GM23248 (cell line): ENCODE measurements at places on chromosomes 3 and 15.

DNA sequence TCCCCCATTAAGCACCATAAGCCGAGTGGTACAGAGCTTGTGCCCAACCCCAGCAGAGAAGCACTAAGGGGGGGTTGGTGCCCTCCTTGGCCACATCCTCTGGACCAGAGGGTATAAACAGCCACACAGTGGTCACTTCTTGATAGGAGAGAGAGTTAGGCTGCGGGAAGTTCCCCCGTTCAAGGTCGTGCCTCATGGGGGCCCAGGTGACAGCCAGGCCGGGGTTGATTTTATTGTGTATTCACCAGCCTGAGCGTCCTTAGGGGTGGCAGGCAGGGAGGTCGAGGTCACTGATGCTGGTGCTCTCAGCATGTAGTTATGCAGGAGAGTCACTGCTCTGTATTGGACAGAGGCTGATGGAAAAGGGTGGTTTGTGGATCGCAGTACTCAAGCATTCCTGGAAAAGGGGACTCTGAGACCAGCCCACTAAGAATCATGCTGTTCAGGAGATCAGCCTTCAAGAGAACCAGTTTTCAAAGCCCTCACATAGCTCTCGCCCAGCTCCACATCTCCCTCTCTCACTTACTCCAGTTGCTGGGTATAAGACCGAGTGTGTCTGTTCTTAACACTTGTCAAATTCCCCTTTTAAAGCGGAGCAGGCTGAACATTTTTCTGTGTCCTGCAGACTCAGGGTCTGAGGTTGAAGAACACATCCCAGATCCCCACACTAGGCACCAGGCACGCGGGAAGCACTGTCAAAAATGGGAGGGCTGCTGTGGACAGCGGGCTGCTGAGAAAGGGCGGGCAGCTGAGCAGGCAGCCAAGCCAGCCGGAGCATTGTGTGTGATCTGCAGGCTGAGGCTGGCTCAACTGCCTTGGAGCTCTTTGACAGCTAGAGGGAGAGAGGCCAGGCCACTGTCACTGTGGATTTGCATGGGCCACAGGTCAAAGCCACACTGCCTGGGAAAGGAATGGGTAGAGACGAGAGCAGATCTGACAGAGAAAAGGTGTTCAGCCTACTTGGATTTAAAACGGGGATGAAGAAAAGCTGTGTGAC is 279.3 kb upstream of the LRRFIP2 start:
- peaks cover 76% of the 10 kb centered on the region for H3K27me3 ChIP-seq
- H3K4me1 ChIP-seq, result no peaks in the 10 kb centered on the region
- no peak overlapping the region for H3K4me3 ChIP-seq
- H3K27ac ChIP-seq, result no peak overlapping the region
- H3K36me3 ChIP-seq, result no peaks in the 10 kb centered on the region

DNA sequence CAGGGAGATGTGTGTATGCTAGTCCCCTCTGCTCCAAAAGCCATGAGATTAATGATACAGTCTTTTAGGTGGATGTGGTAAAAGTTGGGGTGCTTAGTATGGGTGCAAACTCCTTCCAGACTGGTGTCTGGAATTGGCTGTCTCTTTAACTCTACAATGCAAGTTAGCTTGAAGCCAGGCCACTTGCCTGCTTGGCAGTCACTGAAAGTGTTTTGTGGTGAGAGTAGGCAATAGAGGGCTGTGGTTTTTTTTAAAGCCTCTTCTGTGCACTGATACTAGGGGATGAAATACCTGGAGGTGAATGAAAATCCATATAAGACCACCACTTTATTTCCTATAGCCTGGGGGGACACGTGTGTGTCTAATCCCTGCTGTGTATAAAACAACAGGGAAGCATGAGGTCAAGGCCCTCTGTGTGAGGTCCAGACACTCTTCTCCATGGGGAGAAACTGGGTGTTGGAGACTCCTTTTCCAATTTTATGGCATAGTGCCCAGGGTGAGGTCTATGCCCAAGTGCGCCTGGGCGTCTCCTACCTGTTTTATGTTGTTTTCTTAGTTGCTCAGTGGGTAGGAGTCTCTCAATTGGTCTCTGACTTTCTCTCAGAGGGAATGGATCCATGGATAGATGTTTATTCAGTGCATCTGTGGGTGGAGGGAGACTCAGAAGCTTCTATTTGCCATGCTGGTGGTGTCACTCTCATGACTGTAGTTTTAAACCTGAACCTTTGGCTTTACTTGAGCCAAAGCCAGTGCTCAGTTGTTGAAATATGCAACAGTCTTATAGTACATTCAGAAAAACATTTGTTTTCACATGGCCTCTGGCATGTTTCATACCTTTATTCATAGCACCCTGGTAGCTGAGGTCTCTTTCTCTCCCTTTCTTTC is 327.8 kb upstream of the ATP11B start:
- H3K27ac ChIP-seq, result no peak overlapping the region
- no peak for DNase-seq
- no peak overlapping the region for H3K4me3 ChIP-seq
- H3K36me3 ChIP-seq, result no peaks in the 10 kb centered on the region

GRCh38 chr3:196969134-196969659 is 564 bp upstream of the PIGZ start:
- peak overlapping the region; percentile 90 for H3K4me3 ChIP-seq
- H3K27me3 ChIP-seq, result no peaks in the 10 kb centered on the region

DNA sequence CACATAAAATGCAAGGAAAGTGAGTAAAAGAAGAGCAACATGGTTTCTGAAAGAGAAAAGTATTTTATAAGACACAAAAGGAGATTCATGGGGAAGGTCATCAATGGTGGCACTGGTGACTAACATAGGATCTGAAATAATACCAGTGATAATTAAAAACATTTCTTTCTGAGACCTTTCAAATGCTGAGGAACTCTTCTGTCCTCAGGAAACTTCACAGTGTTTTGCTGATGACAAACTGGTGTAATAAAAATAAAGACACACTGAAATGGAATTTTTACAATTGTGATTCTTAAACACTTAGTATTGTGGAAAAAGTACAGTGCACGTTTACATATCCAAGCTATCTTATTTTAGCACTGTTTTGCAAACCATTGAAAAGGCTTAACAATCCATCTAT is 80.4 kb upstream of the ZBTB20 start:
- H3K36me3 ChIP-seq, result no peaks in the 10 kb centered on the region
- H3K4me1 ChIP-seq, result peaks cover 27% of the 10 kb centered on the region
- peak overlapping the region; percentile 88 for H3K27ac ChIP-seq
- no peak overlapping the region for H3K4me3 ChIP-seq
- DNase-seq, result peak; percentile 67

DNA sequence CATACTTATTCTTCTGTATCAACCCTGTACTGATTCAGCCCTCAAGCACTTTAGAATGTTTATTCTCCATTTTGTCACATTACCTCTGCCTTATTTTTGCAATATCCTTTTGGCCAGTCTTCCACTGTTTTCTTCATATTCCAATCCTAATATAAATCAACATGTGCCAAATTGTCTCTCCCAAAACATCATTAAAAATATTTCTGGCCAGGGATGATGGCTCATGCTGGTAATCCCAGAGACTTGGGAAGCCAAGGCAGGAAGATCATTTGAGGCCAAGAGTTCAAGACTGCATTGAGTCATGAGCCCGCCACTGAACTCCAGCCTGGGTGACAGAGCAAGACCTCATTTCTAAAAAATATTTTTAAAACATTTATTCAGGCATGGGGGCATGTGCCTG is 641.4 kb upstream of the CBLB start:
- no peak overlapping the region for H3K4me3 ChIP-seq
- H3K4me1 ChIP-seq, result peaks cover 14% of the 10 kb centered on the region
- H3K27ac ChIP-seq, result no peak overlapping the region
- no peaks in the 10 kb centered on the region for H3K36me3 ChIP-seq

GRCh38 chr3:85737846-85738245 is 779.1 kb downstream of the CADM2 start:
- H3K4me1 ChIP-seq, result no peaks in the 10 kb centered on the region
- no peak for DNase-seq
- no peaks in the 10 kb centered on the region for H3K36me3 ChIP-seq
- H3K27ac ChIP-seq, result no peak overlapping the region

DNA sequence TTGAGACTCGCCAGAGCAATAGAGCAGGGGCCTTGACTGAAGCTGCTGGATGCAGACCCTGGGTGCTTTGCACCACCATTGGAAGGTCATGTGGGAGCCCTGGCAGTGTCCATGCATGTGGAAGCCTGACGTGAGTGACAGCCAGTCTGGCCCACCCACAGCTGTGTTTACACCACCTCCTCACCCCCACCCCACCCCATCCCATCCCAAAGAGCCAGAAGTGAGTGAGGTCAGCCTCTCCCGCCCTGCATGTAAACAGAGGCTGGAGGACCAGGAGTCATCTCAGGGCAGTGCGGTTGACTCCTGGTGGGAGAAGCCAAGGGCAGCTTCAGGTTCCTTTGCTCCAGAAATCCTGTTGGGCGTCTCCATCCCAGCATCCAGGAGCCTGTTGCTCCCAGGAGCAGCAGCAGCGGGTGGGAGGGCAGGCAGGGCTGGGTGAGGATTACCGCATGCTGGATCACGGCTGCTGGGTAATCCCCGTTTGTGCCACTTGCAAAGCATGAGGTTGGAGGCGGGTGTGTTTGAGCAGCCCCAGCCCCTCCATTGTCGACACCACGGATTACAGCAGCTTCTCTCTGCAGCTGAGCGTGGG is 44.6 kb downstream of the CORO2B start:
- H3K4me3 ChIP-seq, result no peak overlapping the region
- H3K36me3 ChIP-seq, result no peaks in the 10 kb centered on the region
- no peaks in the 10 kb centered on the region for H3K27me3 ChIP-seq
- DNase-seq, result peak; percentile 42
- H3K4me1 ChIP-seq, result peaks cover 40% of the 10 kb centered on the region

- H3K4me3 ChIP-seq, result no peak overlapping the region
- H3K4me1 ChIP-seq, result peaks cover 8% of the 10 kb centered on the region
- no peaks in the 10 kb centered on the region for H3K27me3 ChIP-seq
- DNase-seq, result no peak
- no peaks in the 10 kb centered on the region for H3K36me3 ChIP-seq
- no peak overlapping the region for H3K27ac ChIP-seq
Observed at GRCh38 chr3:154781595-154781994, 298.5 kb upstream of the MME start.

DNA sequence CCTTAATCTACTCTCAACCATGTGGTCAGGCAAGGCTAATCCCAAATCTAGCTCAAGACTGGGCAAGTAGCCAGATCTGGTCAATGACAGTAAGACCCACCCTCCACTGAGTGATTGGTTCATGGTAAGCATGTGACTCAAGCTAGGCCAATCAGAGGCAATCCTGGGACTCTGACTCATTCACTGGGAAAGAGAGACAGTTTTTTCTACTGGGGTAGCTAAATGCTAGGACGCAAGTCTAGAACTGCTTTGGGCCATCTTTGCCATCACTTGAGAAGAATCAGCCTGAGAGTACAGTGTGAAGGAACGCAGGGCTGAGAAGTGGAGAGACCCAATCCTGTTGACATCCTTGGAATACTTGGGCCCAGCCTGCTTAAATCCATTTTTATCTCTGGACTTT is 9.4 kb upstream of the RAD18 start:
- H3K4me1 ChIP-seq, result no peaks in the 10 kb centered on the region
- H3K36me3 ChIP-seq, result no peaks in the 10 kb centered on the region
- peak; percentile 61 for DNase-seq
- no peaks in the 10 kb centered on the region for H3K27me3 ChIP-seq

GRCh38 chr3:155232605-155233004 is 60.9 kb downstream of the STRIT1 start:
- peak; percentile 95 for DNase-seq
- H3K4me1 ChIP-seq, result peaks cover 38% of the 10 kb centered on the region
- H3K4me3 ChIP-seq, result no peak overlapping the region
- no peaks in the 10 kb centered on the region for H3K27me3 ChIP-seq

DNA sequence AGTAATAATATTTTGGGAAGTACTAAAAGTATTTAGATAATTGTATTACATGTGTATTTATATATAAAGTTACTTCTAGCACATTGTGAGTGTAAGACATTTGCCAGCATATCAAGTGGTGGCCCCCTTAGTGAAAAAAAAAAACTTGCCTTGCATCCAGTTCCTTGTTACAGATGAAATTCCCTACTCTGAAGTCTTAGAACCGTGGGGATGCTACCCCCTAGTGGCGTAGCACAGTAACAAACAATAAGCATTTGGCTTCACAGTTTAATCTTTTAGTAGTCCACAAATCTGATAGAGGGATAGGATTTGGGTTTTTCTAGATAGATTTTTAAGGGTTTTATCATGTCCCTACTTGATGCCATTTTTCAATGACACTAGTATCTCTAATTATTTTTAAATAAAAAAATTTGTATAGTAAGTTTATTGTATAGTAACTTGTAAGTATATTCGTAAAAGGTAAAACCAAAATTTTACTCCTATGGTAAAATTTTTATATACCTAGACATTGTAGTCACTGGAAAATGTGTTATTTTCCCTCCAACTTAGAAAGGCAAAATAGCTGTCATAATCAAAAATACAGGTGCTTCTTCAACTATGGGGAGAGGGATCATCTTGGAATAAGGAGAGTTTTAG is 14.3 kb downstream of the SMC4 start:
- H3K27ac ChIP-seq, result no peak overlapping the region
- no peaks in the 10 kb centered on the region for H3K4me1 ChIP-seq
- DNase-seq, result peak; percentile 79
- peaks cover 57% of the 10 kb centered on the region for H3K36me3 ChIP-seq
- H3K27me3 ChIP-seq, result no peaks in the 10 kb centered on the region

- no peak overlapping the region for H3K4me3 ChIP-seq
- H3K27ac ChIP-seq, result no peak overlapping the region
- no peaks in the 10 kb centered on the region for H3K4me1 ChIP-seq
- no peaks in the 10 kb centered on the region for H3K36me3 ChIP-seq
- no peaks in the 10 kb centered on the region for H3K27me3 ChIP-seq
- DNase-seq, result no peak
Observed at GRCh38 chr3:4532535-4533112, 39.5 kb downstream of the ITPR1 start.

GRCh38 chr3:114144909-114145688 is 33.8 kb downstream of the DRD3 start:
- H3K4me3 ChIP-seq, result peak overlapping the region; percentile 17; the same call in 1 of the 2 replicates
- H3K4me1 ChIP-seq, result peaks cover 24% of the 10 kb centered on the region
- no peaks in the 10 kb centered on the region for H3K27me3 ChIP-seq
- no peaks in the 10 kb centered on the region for H3K36me3 ChIP-seq
- peak; percentile 96 for DNase-seq
- H3K27ac ChIP-seq, result peak overlapping the region; percentile 76

DNA sequence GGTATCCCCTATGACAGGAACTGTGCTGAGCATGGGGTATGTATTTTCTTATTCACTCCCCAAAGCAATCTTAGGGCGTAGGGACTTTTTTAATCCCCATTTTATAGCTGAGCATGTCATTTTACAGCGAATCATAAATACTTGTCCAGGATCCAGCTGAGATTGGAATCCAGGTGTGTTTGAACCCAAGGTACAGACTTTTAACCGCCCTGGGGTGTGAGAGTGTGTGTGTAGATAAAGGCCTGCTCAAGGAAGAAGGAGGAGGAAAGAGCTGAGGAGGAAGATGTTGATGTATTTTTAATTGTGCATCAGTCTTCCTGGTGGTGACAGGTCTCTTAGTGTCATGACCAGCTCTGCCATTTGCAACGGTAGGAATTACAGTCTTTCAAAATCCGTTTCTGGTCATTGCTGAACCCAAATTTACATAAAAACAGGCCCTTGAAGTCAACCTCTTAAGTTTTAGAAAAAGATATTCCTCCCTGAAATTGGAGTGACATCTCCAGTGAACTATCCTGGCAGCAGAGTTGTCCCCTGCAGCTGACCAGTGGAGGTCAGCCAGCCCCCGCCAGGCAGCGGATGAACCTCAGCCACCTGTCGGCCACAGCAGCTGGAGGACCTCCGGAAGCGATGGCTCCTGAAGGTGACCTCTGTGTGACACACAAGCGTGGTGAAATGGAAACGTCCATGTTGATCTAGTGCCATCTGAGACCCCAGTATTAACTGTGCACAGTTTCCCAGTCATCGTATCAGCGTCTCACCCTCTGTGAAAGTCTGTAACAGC is 92.8 kb upstream of the MITF start:
- peaks cover 10% of the 10 kb centered on the region; the same call in 1 of the 2 replicates for H3K27me3 ChIP-seq
- no peak overlapping the region for H3K27ac ChIP-seq
- no peak overlapping the region for H3K4me3 ChIP-seq
- peaks cover 13% of the 10 kb centered on the region for H3K4me1 ChIP-seq
